ENCODE measurements at places on chromosomes 6 and 20. TPM values are rescaled to one million over a fixed set of nuclear protein-coding genes. Genes with fewer than 3 reads are reported as not detected.

DNA sequence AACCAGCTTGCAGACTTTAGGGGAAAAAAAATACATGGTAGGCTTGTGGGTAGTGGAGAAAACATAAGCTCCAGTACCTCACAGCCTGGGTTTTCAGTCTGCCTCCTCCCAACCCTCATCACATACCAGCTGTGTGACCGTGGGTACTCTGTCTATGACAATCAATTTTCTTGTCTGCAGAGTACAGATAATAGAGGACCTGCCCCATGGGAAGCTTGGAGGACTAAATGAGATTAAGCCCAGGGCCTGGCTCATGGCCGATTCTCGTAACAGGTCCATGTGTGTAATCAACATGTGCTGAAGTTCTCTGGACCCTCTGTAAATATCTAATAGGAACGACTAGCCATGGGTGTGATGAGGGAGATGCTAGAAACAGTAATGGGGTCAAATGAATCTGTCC is 34.0 kb downstream of the NT5E start:
- DNase-seq = no peak

GRCh38 chr6:163583558-163583957 is 169.0 kb downstream of the QKI start:
- no peak for DNase-seq

DNA sequence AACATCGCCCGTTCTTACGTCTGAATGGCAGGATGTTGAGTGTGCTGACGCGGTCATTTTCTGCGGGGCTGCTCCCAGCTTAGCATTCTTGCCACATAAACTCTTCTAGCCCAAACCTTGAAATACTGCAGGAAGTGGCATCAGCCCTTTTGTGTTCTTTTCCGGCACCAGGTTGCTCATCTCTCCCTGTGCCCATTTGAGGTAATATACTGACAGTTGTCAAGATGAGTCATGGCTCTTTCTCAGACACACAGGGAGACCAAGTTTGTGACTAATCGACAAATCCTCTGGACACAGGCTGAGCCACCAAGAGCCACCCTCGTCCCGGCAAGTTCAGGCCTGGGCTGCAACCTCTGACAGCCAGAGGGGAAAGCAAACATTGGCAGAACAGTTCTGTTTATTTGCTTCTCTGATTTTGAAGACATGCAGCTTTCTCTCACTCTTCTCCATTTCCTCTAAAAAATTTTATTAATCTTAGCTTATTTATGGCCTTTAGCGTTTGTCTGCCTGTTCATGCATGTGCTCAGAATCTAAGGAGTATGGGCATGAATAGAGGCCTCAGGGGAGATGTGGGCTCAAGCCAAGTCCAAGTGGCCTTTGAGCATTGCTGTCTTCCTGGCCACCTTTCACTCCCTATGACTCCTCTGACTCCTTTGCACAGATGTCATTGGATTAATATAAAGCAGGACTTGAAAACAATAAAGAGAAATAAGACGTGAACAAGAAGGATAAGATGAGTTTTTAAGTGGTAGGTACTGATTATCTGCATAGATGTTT is 328.2 kb upstream of the JAG1 start:
- DNase-seq = no peak

Gene CAGE1
- total RNA-seq = 0.08 TPM

Gene SYNDIG1
- 0.12 TPM for total RNA-seq

Gene VSTM2L
- 1.1 TPM for total RNA-seq

Data from left colon (tissue), 2 donors.